ENCODE measurements at places on chromosomes 13 and 19.

DNA sequence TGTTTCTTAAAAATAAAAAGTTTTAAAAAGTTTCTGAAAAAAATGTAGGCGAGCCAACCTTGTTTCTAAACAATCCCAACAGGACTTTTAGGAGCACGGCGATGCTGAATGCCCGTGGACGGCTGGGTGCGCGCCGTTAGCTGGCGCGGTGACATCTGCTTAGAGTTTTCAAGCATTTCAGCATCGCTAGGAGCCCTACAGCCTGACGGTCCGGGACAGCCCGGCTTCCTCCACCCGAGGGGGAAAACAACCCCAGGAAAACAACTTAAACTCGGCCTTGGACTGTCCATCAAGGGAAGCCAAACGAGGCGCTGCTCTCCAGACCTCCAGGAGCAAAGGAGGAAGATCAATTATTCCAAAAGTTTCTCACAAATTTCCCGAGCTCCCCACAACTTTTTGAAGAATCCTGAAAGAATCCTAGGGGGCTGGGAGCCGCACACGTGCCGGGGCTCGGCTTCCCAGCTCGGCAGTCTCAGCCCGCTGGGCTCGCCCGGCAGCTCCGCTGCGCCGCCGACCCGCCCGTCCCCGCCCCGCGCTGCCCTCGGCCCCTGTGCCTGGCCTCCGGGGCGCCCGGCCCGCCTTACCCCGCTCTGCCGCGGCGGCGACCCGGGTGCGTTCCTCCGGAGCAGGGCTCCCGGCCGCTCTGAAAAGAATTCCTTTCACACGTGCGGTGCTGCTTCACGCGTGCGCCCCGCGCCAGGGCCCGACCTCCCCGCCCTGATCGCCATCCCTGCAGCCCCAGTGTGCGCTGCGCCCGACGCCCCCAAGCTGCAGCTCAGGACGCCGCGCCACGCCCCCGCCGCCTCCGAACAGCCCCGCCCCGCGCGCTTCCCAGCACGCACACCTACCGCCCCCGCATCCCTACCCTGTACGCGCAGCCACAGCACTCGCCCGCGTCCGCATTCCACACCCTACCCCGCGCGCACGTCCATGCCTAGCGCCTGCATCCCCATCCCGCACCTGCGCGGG is at the start of gene GJA3:
GJA3 (minus strand) TSS at position 747 of the 969 bp plus-strand sequence. CDS start 17,764 bp downstream, outside the sequence.
- peak; percentile 20 for DNase-seq

GRCh38 chr19:44725251-44725650 is 23.3 kb upstream of the BCL3 start:
- peak; percentile 50 for DNase-seq

DNA sequence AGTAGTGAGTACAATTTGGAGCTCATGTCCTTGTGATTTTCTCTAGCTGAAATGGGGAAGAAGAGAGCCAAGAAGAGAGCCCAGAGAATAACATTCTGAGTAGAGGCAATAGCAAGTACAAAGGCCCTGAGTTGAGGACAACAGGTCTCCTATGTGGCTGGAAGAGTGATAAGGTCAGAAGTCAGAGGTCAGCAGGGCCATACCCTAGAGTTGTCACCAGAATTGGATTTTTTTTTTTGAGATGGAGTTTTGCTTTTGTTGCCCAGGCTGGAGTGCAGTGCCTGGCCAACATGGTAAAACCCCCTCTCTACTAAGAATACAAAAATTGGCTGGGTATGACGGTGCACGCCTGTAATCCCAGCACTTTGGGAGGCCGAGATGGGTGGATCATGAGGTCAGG is 8.0 kb upstream of the TRIM28 start:
- DNase-seq, result no peak

- DNase-seq, result peak; percentile 87
Observed at GRCh38 chr13:36999054-36999714, at the start of gene ALG5. ALG5 (minus strand) TSS chr13:36999340; CDS start chr13:36999300, 40 bp downstream.

DNA sequence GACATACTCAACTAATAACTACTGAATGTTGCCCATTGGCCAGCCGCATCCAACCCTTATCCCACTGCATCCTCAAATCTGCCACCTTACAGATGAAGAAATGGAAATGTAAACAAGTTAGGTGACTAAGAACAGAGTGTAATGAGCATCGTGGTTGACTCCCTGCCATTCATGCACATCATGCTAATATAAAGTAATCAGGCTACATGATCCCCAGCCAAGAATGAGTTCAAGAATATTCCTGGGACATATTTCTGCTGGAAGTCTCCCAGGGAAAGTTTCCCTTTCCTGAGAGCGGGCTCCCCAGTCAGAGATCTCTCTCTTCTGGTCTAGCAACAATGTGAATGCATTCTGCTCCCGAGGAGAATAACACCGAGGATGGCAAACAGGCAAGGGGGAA is 55.9 kb upstream of the SERP2 start:
- DNase-seq, result no peak

DNA sequence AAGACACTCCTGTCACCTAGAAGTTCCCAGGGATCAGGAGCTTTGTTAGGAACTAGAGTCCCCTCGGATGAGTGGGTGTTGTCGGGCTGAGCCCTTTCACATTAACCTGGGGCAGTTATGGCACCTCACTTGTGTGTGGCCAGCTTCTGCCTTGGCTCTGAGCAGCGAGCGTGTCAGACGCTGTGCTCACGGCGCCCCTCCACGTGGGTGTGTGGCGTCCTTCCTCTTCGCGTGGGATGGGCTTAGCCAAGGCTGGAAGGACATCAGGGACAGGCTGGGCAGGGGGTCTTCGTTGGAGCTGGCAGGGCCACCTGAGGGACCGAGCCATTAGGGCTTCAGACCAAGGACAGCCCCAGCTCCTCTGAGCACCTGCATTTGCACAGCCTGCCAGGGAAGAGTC is 23.4 kb downstream of the DOT1L start:
- no peak for DNase-seq

- DNase-seq, result no peak
Observed at GRCh38 chr13:60152114-60152513, 11.6 kb downstream of the DIAPH3 start.
